ENCODE measurements at places on chromosomes 4 and X.

GRCh38 chr4:184845367-184846021 is 19.7 kb upstream of the ACSL1 start:
- H3K27ac ChIP-seq = no peak overlapping the region
- peaks cover 18% of the 10 kb centered on the region for H3K27me3 ChIP-seq
- H3K4me1 ChIP-seq = peaks cover 17% of the 10 kb centered on the region
- DNase-seq = no peak

- no peaks in the 10 kb centered on the region for H3K36me3 ChIP-seq
- DNase-seq = no peak
- H3K4me1 ChIP-seq = no peaks in the 10 kb centered on the region
- H3K27me3 ChIP-seq = peaks cover 51% of the 10 kb centered on the region
- no peak overlapping the region for H3K27ac ChIP-seq
- no peak overlapping the region for H3K4me3 ChIP-seq
Measured at GRCh38 chrX:137574102-137574783, 8.3 kb downstream of the ZIC3 start.

- peaks cover 13% of the 10 kb centered on the region for H3K36me3 ChIP-seq
- no peak overlapping the region for H3K27ac ChIP-seq
- H3K4me1 ChIP-seq = no peaks in the 10 kb centered on the region
- no peak for DNase-seq
Measured at GRCh38 chrX:111719426-111720210, 38.6 kb downstream of the ALG13 start.

DNA sequence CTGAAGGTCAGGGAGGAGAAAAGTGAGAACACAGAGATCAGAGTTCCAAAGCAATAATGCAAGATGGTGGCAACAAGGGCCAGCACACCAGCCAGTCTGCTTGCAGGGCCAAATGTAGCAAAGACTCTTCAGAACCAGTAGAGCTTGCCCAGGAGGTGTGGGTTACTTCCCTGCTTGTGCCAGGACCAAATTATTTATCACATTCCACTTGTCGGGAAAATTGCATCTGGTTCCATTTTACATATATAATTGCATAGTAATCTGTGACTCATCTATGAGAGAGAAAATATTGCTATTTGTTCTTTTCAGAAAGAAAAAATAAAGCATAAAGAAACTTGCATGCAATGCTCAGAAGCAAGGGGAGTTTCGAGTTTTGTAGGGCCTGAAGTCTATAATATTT is 41.4 kb downstream of the MAML3 start:
- peaks cover 19% of the 10 kb centered on the region for H3K27me3 ChIP-seq
- H3K27ac ChIP-seq = no peak overlapping the region
- H3K4me1 ChIP-seq = peaks cover 35% of the 10 kb centered on the region

- H3K4me3 ChIP-seq = no peak overlapping the region
- no peak for DNase-seq
- H3K27me3 ChIP-seq = peaks cover 3% of the 10 kb centered on the region
Measured at GRCh38 chr4:73028621-73029020, 40.9 kb downstream of the COX18 start.
